T-cell (primary cell): ENCODE measurements at places on chromosomes 3 and 15.

DNA sequence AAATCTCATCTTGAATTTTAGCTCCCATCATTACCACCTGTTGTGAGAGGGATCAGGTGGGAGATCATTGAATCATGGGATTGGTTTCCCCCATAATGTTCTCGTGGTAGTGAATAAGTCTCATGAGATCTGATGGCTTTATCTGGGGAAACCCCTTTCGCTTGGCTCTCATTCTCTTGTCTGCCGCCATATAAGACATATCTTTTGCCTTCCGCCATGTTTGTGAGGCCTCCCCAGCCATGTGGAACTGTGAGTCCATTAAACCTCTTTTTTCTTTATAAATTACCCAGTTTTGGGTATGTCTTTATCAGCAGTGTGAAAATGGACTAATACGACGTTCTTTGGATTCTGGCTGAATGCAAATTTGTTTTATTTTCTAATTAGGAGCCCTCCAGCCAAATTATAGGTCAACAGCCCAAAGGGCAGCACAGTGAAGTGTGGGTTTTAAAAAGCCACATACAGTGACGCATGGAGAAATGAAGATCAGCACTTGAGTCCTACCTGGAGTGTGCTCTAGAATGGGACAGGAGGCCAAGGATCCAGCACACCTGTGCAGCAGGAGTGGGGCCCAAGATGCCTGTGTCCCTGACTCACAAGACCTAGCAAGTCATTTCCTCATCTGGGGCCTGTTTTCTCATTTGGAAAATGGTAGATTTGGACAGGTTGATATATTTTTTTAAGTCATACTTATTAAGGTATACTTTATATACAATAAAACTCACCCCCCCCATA lies 89.6 kb downstream of the MB21D2 start:
- H3K27ac ChIP-seq: no peak overlapping the region
- no peaks in the 10 kb centered on the region for H3K27me3 ChIP-seq
- H3K4me1 ChIP-seq: no peaks in the 10 kb centered on the region
- DNase-seq: no peak
- H3K4me3 ChIP-seq: no peak overlapping the region

DNA sequence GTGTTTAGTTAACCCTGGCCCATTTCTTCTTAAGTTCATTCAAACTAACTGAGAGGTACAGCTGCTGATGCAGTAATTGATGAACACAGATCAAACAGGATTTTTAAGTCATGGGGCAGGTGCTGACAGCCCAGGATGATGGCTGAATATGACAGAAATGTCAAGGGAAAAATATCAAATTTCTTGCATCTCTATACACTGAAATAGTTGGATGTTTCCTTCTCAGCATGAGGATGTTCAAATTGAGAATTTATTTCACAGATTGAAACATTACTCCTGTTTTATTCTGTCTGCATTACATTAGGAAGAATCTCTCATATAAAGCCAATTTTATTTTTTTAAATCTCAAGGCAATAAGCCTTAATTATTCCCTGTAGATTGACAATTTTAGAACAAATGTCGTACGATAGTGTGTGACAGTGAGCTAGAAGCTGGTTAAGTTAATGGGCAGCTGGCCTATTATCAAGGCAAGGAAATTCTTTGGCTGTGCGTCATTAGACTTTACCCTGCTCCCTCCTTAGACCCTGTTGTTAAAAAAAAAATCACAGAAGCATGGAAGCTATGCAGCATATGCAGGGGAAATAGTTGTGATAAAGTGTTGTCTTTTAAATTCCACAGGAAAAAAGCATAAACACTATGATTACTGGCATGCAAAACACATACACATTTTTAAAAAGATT lies 183.8 kb upstream of the KCNMB2 start:
- H3K27me3 ChIP-seq: no peaks in the 10 kb centered on the region
- no peaks in the 10 kb centered on the region for H3K4me1 ChIP-seq
- no peaks in the 10 kb centered on the region for H3K36me3 ChIP-seq
- no peak overlapping the region for H3K27ac ChIP-seq
- DNase-seq: no peak

DNA sequence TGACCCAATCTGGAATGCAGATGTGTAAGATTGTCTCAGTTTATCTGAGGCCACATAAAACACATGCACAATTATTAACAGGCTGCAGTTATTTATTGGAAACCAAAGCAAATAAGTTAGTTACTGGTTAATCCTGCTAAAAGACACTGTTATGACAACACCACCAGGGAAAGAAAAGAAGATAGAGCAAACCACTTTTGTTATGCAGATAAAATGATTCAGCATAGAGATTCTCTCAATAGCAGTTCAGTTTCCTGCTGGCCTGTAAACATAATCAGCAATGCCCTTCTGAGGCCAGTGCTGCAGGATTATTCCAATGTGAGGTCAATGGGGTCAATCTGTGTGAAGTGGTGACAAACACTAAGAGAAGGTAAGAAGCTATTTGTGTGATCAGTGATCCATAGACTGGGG lies 244.4 kb downstream of the ZBTB20 start:
- H3K27me3 ChIP-seq: no peaks in the 10 kb centered on the region
- H3K4me3 ChIP-seq: no peak overlapping the region
- no peak for DNase-seq

DNA sequence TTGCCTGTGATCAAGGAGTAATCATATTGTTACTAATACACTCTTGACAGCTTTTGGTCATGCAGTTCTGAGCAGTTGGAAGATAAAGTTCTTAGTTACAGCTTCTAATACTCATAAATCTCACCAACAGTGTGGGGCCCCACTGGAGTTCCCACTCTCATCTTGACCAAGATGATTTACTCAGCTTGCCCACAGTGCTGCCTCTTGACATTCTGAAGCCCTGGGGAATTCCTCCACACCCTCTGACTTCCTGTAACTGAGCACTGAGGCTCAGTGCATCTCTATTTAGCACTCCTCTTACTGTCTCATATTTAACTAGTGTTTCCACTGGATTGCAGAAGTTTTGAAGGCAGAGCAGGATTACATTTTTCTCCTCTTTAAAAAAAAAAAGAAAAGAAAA lies 1.9 kb upstream of the ARL6IP5 start:
- peaks cover 52% of the 10 kb centered on the region for H3K4me1 ChIP-seq
- no peaks in the 10 kb centered on the region for H3K27me3 ChIP-seq
- H3K27ac ChIP-seq: peak overlapping the region; percentile 90
- no peaks in the 10 kb centered on the region for H3K36me3 ChIP-seq
- DNase-seq: peak; percentile 51
- no peak overlapping the region for H3K4me3 ChIP-seq

- no peak for DNase-seq
- H3K27me3 ChIP-seq: peaks cover 3% of the 10 kb centered on the region
- H3K4me1 ChIP-seq: no peaks in the 10 kb centered on the region
- H3K36me3 ChIP-seq: no peaks in the 10 kb centered on the region
- H3K27ac ChIP-seq: no peak overlapping the region
- H3K4me3 ChIP-seq: no peak overlapping the region
These were observed 237.7 kb upstream of the EIF1B start for GRCh38 chr3:40071683-40072238.

DNA sequence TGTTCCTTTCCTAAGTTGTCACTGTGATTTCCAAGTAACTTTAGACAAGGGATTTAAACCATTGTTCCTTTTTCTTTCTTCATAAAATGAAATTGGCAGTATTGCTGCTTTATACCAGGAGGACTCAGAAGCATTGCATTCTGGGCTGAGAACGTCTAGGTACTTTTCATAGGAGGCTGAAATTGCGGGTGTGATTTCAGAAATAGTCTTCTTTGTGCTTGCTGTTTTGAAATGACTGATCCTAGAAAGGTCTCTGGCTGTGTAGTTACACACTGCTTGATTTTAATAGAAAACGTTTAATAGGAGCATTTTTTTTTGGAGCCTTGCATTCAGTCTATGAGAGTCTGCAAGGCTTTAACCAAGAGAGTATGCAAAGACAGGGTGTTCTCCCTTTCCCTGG lies 56.3 kb downstream of the PPM1L start:
- no peak overlapping the region for H3K4me3 ChIP-seq
- DNase-seq: no peak
- no peaks in the 10 kb centered on the region for H3K4me1 ChIP-seq
- H3K36me3 ChIP-seq: no peaks in the 10 kb centered on the region
- H3K27me3 ChIP-seq: no peaks in the 10 kb centered on the region

DNA sequence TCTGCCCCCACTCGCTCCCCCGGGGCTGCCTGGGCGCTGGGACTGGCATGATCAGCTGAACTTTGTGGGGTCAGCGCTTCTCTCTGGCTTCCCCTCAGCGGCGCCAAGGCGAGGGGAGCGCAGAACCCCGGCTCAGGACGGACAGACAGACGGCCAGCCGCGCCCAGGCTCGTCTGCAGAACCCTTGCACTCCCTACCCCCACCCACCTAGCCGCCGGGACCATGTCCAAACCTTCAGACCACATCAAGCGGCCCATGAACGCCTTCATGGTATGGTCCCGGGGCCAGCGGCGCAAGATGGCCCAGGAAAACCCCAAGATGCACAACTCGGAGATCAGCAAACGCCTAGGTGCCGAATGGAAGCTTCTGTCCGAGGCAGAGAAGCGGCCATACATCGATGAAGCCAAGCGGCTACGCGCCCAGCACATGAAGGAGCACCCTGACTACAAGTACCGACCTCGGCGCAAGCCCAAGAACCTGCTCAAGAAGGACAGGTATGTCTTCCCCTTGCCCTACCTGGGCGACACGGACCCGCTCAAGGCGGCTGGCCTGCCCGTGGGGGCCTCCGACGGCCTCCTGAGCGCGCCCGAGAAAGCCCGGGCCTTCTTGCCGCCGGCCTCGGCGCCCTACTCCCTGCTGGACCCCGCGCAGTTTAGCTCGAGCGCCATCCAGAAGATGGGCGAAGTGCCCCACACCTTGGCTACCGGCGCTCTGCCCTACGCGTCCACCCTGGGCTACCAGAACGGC lies 621 bp downstream of the SOX14 start:
- no peak overlapping the region for H3K27ac ChIP-seq
- H3K27me3 ChIP-seq: peaks cover 26% of the 10 kb centered on the region
- H3K4me1 ChIP-seq: no peaks in the 10 kb centered on the region
- H3K36me3 ChIP-seq: no peaks in the 10 kb centered on the region
- DNase-seq: no peak

GRCh38 chr3:127064391-127065137 lies 81.6 kb downstream of the PLXNA1 start:
- no peak overlapping the region for H3K4me3 ChIP-seq
- DNase-seq: no peak
- no peaks in the 10 kb centered on the region for H3K36me3 ChIP-seq
- no peaks in the 10 kb centered on the region for H3K4me1 ChIP-seq
- H3K27me3 ChIP-seq: peaks cover 36% of the 10 kb centered on the region
- H3K27ac ChIP-seq: no peak overlapping the region

DNA sequence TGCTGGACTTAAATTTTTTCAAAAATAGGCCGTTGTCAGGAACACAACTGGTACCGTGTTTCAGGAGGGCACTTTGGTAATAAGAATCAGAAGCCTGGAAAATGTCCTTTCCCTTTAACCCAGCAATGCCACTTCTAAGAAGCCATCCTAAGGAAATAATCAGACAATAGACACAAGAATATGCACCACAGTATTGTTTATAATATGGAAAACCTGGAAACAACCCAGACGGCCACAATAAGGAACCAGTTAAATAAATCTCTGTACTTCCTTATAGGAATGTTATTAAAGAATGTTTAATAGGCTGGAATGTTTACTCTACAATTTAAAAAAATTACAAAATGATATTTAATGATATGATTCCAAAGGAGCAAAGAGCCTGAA lies 30.4 kb upstream of the ATP1B3 start:
- no peaks in the 10 kb centered on the region for H3K36me3 ChIP-seq
- no peak overlapping the region for H3K4me3 ChIP-seq
- no peaks in the 10 kb centered on the region for H3K27me3 ChIP-seq
- H3K27ac ChIP-seq: no peak overlapping the region

DNA sequence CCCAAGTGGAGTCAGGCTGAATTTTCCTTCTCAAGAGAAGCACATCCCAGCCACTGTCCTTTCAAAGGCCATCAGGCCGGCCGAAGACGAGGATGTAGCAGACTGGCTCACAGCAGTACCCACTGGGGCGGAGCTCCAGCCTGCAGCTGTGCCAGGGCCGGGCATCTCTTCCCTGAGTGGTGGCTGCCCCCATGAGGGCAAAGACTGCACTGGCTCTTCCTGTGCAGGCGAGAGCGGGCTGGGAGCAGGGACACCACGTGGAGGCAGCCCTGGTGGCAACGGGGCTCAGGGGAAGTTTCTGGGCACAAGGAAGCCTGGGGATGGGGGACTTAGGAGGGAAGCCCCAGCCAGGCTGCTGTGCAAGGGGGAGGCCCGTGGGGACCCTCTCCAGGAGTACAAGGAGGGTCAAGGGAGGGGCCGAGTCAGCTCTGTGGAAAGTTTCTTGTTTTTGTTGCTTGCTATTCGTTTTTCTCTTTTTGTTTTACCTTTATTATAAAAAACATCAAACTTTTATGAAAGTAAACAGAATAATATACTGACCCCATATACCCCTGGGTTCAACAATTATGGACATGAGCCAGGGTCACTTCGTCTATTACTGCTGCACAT lies 66.1 kb downstream of the RPN1 start:
- H3K27me3 ChIP-seq: no peaks in the 10 kb centered on the region
- H3K36me3 ChIP-seq: no peaks in the 10 kb centered on the region
- no peak overlapping the region for H3K4me3 ChIP-seq
- H3K27ac ChIP-seq: no peak overlapping the region
- DNase-seq: no peak
- H3K4me1 ChIP-seq: no peaks in the 10 kb centered on the region

- H3K4me3 ChIP-seq: no peak overlapping the region
- no peaks in the 10 kb centered on the region for H3K4me1 ChIP-seq
- no peak for DNase-seq
- no peak overlapping the region for H3K27ac ChIP-seq
- no peaks in the 10 kb centered on the region for H3K27me3 ChIP-seq
These were observed 10.7 kb downstream of the TRAIP start for GRCh38 chr3:49845694-49846093.

DNA sequence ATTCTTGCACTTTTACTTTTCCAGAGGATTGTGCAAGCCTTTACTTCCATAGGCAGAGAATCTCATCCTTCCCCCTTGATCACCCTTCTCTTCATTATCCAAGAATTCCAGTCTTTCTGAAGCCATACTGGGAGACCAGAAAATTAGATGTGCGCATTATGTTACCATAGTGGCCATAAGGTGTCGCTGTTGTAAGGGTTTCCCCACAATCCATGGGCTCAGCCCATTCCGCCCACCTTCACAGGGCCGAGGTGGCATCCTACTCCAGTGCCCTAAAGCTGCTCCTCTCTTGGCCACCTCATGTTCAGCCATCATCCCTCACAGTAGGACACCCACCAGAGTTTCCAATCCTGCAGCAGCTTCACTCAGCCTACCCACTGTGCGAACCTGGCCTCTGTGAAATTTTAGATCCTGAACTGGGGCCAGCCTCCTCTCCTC lies 35.0 kb downstream of the CTSH start:
- H3K27me3 ChIP-seq: no peaks in the 10 kb centered on the region
- H3K4me3 ChIP-seq: no peak overlapping the region
- H3K36me3 ChIP-seq: no peaks in the 10 kb centered on the region
- DNase-seq: peak; percentile 20

DNA sequence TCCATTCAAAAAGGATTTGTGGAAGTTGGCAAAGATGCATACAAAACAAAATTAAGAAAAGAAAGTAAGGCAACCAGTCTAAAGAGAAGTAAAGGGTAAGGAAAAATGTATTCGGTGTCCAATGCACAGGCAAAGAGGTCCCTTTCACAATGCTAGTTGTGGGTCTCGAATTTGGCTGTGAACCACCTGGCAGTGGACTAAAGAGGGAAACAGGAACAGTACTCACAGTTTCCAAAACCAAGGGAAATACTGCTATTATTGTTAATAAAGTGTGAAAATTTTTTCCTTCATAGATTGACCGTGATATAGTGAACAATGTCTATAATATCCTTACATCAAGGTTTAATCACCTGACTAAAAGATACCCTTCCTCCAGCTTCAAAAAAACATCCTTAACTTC lies 57.9 kb downstream of the TNIK start:
- no peak overlapping the region for H3K27ac ChIP-seq
- H3K4me1 ChIP-seq: peaks cover 11% of the 10 kb centered on the region
- H3K27me3 ChIP-seq: no peaks in the 10 kb centered on the region
- no peaks in the 10 kb centered on the region for H3K36me3 ChIP-seq
- no peak overlapping the region for H3K4me3 ChIP-seq
